ENCODE measurements at places on chromosomes 1 and 21. TPM values are rescaled to one million over a fixed set of nuclear protein-coding genes. Genes with fewer than 3 reads are reported as not detected.

DNA sequence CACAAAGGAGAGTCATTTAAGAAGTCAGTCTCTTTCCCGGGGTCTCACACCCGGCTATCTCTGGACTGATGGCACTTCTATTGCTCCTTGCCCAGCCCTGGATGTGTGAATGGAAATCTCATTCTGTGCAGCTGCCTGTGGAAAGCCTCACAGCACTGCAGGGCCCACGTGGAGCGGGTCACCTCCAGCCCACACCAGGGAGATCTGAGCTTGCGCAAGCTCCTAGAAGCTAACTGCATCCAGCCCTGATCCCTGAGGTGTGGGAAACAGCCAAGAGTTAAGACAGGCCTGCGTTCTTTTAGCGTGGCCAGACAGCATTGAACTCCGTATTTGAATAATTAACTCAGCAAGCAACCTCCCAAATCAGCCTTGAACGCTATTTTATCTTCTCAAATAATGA is 150.5 kb downstream of the LRIG2 start:
- DNase-seq = no peak

DNA sequence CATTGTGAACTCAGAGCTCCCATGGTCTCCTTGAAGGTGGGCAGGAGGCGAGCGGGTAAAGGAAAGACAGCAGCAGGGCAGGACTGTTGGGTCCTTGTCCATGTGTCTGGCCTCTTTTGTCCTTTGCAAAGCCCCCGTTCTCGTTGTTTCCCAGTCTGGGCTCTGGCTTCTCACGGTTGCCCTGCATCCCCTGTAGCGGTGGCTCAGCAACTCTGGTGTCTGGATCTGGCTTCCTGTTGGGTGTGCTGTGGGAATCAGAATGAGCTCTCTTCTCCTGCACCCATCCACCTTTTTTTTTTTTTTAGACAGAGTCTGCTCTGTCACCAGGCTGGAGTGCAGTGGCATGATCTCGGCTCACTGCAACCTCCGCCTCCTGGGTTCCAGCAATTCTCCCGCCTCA is 11.1 kb downstream of the H6PD start:
- DNase-seq = no peak

- DNase-seq = no peak
These were observed 258.6 kb downstream of the NPHP4 start for GRCh38 chr1:5733596-5733995.

GRCh38 chr1:213983493-213984386 is 4.0 kb upstream of the PROX1 start:
- DNase-seq = no peak

DNA sequence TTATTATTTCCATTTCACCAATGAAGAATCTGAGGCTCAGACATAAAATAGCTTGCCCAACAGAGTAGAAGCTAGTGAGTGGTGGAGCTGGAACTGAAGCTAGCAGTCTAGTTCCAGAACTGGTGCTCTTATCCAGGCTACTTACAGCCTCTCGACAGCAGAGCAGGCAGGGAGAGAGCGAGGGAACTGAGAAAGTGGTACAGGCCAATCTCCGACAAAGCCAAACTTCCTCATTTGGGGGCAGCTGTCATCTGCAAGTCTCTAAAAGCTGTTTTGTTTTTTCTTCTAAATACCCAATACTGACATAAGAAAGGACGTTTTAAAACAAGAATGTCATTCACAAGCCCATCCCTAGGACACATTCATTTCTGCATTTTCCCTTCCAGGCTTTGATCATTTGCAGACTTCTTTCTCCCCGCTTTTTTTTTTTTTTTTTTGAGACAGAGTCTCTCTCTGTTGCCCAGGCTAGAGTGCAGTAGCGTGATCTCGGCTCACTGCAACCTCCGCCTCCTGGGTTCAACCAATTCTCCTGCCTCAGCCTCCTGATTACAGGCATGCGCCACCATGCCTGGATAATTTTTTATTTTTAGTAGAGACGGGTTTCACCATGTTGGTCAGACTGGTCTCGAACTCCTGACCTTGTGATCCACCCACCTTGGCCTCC is 20.0 kb downstream of the YIPF1 start:
- DNase-seq = no peak

GRCh38 chr21:18249672-18250071 is 5.0 kb downstream of the CHODL start:
- DNase-seq = no peak

- DNase-seq = no peak
These were observed 25.6 kb upstream of the IER5 start for GRCh38 chr1:181062836-181063428.

Gene SPATA45
- total RNA-seq = not detected

Gene LYSMD1
- total RNA-seq = 0.55 TPM

GRCh38 chr1:10760566-10761502 is 35.6 kb downstream of the CASZ1 start:
- DNase-seq = no peak

Gene IFI16
- 37.6 TPM for total RNA-seq

GRCh38 chr21:37199057-37199924 is 67.8 kb downstream of the VPS26C start:
- no peak for DNase-seq

GRCh38 chr1:20142001-20142710 is 3.0 kb downstream of the PLA2G2F start:
- no peak for DNase-seq

Measured in CD4-positive, alpha-beta T cell (primary cell).